NCI-H69 (cell line): ENCODE measurements at places on chromosomes 4 and X.
A peak's percentile ranks its signal among the peaks of the same experiment; 100 is the strongest.

DNA sequence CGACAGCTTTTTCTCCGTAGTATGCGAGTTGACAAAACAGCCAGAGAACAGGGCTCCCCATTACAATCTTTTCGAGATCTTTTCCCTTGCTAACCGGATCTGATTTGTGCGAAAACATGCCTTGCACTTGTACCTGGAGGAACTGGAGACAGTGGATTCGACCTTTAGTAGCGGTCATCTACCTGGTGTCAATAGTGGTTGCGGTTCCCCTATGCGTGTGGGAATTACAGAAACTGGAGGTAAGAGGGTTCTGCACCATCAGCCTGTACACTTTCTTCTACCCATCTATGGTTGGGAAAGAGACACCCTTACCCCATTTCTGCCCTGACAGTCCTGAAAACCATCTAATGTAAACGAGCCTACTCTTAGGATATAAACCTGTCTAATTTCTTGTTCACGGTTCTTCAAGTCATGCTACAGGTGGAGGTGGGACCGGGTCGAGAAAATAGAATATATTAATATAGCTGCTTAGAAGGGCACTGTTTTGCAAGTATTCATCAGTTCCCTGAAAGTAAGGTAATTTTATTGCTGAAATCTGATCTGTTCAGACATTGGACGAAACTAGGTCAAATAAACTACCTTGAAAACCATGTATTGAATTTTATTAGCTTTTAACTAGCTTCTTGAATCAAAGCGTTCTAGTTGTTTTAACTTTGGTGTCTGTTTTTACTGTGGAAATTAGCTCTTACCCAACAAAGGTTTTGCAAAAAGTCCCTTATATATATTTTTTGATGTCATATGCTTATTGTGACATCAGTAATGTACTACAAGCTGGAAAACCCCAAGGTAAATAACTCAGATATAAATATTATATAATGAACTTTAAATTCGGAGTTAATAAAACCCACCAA, 869 bp downstream of the TMEM184C start:
- DNase-seq, result peak; percentile 15

DNA sequence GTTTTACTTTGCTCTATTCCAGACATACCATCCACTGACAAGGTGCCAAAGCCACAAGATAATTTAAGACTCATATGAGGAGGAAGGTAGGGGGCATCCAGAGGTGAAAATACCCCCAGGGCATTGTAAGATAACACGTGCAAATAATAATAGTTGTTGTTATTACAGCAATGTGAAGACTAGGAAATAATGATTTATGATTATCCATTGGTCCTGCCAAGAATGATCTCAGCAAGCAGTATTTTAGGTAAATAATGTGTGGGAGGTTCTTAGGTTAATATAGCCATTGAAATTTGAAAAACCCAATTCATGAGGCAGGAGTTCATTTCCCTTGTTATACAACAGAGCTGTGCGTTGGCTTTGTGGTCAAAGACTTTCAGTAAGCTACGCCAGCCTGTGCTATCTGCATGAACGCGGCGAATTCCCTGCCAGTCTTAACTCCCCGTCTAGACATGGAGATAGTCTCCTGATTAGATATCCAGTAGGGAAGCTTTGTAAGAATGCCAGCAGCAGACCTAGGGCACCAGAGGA, 47.2 kb upstream of the MXRA5 start:
- peak; percentile 30 for DNase-seq

- DNase-seq, result no peak
Observed at GRCh38 chr4:10093801-10094552, 22.6 kb downstream of the WDR1 start.

DNA sequence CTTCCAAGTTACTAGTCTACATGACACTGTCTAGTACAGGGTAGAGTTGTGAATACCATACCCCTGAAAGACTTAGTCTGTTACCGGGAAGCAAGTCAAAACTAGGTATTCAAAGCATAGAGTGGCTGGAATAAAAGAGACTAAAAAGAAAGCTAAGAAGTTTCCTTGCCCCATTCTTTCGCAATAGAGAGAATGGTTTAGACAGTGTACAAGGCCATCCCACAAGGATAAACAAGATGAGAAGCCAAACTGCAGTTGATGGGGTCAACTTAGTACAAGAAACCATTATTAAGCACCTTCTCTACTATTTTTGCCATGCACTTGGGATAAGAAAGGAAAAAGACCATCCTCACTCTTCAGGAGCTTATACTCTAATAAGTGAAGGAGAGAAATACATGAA, 30.3 kb downstream of the AMMECR1 start:
- no peak for DNase-seq

DNA sequence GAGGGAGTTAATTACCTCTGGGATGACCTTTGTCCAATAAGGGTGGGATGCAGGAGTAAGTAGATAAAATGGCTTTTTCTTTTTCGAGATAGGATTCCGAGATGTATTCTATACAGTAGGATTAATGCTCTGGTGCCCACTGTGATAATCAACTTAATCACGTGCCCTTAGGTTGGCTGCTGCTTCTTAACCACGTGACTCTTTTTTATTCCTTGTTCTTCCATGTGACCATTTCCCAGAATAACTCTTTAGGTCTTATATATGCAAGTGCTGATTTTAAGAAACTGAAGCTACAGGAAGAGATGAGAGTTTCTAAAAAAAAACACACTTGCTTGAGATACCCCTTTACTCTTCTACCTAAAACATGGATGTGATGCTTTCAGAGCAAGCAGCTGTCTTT, 1628.9 kb downstream of the PCDH7 start:
- DNase-seq, result no peak

GRCh38 chr4:10020871-10021652, at the start of gene SLC2A9:
TSS of gene SLC2A9 (minus strand) at chr4:10021497. CDS start at chr4:10021429, 68 bp downstream.
- no peak for DNase-seq

GRCh38 chr4:182427554-182427953, 184.4 kb downstream of the TENM3 start:
- no peak for DNase-seq

GRCh38 chr4:77818073-77818601, 1.0 kb downstream of the CNOT6L start:
- DNase-seq, result peak; percentile 81

- DNase-seq, result no peak
Observed at GRCh38 chr4:87053802-87054767, 119.3 kb downstream of the AFF1 start.

DNA sequence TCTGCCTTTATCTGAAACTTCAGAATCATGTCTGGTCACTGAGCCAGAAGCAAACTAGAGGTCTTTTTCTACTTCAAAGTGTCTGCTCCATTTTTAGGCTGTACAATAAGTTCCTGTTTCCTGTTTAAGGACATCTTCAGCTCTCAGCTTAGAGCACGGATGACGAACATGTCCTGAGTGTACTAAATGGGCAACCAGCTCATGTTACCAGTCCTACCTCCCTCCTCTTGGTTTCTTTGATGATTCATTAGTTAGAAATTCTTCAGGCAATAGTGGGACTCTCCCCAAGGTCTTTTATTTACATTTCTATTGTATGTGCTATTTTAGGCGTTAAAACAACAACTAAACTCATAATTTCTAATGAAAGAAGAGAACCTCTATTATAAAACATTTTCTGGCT, 58.0 kb downstream of the ENPEP start:
- DNase-seq, result peak; percentile 20

- no peak for DNase-seq
Observed at GRCh38 chrX:30864383-30864785, 24.7 kb downstream of the TAB3 start.

GRCh38 chrX:7948483-7948882, 21.3 kb upstream of the PNPLA4 start:
- DNase-seq, result no peak

- DNase-seq, result peak; percentile 21
Observed at GRCh38 chr4:162849937-162850336, 316.8 kb downstream of the NAF1 start.

DNA sequence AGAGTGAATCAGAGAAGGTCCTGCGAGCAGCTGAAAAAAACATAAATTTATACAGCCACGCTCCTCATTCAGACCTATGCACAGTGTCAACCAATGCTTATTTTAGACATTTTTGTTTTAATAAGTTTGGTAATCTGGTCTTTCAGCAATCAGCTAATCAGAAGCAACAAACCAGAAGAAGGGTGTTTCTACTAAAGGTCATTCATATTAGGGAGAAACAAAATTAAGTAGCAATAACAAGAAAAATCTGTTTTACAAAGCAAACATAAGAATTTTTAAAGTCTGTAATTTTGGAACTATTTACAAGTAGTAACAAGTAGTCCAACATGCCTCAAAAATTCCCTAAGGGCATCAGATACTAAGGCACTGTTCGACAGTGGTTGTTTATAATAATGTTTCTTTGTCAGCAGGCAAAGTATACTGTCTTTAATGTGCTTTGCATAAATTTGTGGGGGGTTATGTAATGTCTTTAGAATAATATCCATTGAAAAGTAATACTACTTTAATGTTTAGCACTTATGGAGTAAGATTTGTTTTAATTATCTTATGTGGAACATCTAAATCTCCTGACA, 82.8 kb downstream of the PHOX2B start:
- no peak for DNase-seq

- DNase-seq, result no peak
Observed at GRCh38 chr4:155734065-155734464, 24.8 kb upstream of the GUCY1B1 start.

GRCh38 chrX:1564750-1565683, 26.4 kb upstream of the AKAP17A start:
- no peak for DNase-seq

GRCh38 chr4:180426938-180427337, 1816.3 kb upstream of the TENM3 start:
- DNase-seq, result peak; percentile 13

DNA sequence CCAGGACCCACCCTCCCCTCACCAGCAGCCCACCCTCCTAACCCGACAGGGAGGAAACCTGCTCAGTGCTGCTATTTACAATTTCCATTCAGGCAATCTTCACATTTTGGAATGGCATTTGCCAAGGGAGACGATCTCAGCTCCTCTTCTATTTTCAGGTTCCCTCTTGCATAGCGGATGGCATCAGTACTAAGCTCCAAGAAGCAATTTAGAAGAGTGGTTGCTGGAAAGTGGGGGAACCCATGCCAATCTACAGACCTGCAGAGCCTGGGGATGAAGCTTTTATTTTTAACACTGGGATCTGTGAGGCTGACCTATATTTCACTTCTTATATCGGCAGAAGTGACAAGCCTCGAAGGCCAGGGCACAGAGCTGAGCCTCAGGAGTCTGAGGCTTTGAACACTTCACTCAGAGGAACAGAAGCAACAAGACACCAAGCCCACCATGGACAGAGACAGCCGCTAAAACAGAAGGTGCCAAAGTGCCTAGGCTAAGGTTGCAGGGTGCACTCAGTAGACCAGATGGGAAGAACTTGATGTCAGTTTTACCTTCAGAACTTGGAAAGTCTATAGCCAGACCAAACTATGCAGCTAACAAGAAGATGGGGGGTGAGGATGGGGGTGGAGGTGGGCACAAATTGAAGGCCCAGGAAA, 44.0 kb downstream of the SCD5 start:
- DNase-seq, result no peak

GRCh38 chr4:81634766-81635549, 163.3 kb upstream of the RASGEF1B start:
- peak; percentile 78 for DNase-seq

DNA sequence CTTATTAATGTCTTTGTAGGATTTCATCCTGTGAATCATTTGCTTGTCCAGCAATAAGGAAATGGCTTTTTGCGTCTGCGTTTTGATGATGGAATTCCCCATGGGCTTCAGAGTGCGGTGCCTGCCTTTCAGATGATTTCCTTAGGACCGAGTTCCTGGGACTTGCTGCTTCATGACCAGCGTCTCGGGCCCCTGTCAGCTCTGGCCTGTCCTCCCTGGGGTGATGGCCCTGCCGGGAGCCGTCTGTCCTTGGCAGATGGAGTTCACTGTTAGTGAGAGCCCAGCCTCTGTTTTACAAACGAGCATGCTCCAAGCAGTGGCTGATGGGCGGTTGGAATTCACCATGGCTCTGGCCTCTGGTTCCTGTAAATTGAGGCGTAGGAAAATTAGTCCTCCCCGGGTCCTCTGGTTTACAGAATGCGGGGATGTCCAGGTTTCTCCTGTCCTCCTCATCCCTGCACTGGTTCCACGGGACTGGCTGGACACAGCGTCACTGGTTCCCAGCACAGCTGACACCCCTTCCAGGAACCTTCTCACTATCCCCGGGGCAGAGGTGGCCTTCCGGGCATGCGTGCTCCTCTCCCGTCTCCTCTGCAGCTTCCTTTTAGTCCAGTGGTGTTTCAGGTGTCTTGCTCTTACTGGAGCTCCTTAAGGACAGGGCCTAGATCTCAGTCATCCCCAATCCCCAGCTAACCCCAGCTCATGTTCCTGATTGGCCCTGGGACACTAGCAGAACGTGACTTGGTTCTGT, 34.9 kb downstream of the TBC1D14 start:
- no peak for DNase-seq

DNA sequence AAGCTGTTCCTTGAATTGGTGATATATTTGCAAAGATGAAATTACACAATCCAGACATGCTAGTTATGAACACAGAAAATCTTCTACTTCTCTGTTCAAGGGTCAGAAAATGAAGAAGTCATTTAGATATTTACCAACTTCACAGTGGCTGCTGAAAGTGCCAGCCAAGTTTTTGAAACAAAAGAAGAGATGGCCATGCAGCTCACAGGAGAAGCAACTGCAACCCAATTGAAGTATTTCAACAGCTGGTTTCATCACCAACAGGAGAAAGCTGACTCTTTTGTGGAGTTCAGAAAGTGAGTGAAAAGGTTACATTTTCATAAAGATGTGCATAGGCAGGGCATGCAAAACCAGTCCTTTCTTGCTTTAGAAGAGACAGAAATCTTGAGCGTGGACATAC, 70.1 kb upstream of the LSM6 start:
- no peak for DNase-seq

- DNase-seq, result no peak
Observed at GRCh38 chr4:6889101-6889735, 20.4 kb upstream of the TBC1D14 start.

- DNase-seq, result peak; percentile 16
Observed at GRCh38 chr4:41887821-41888686, 47.2 kb upstream of the TMEM33 start.

GRCh38 chr4:90120037-90120436, 7.2 kb upstream of the CCSER1 start:
- peak; percentile 46 for DNase-seq

GRCh38 chr4:94882756-94883155, 125.0 kb downstream of the BMPR1B start:
- DNase-seq, result no peak

DNA sequence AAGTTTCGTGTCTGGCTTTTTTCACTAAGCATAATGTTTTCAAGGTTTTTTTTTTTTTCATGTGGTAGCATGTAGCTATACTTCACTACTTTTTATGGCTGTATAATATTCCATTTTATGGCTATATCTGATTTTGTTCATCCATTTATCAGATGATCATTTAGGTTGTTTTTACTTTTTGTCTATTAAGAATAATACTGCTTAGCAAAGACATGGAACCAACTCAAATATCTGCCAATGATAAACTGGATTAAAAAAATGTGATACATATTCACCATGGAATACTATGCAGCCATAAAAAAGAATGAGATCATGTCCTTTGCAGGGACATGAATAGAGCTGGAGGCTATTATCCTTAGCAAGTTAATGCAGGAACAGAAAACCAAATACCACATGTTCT, 32.7 kb upstream of the ZNF280C start:
- no peak for DNase-seq

- DNase-seq, result peak; percentile 45
Observed at GRCh38 chr4:183099537-183100297, 660 bp downstream of the WWC2 start.

- DNase-seq, result peak; percentile 39
Observed at GRCh38 chr4:124593494-124593893, 119.0 kb downstream of the ANKRD50 start.

GRCh38 chr4:973431-974397, at the start of gene DGKQ:
TSS of gene DGKQ (minus strand) at chr4:973569. CDS start at chr4:973482, 87 bp downstream.
- DNase-seq, result peak; percentile 53

- DNase-seq, result peak; percentile 45
Observed at GRCh38 chr4:110085131-110085530, 113.3 kb downstream of the ELOVL6 start.
